ENCODE measurements at places on chromosomes 5 and 9.

DNA sequence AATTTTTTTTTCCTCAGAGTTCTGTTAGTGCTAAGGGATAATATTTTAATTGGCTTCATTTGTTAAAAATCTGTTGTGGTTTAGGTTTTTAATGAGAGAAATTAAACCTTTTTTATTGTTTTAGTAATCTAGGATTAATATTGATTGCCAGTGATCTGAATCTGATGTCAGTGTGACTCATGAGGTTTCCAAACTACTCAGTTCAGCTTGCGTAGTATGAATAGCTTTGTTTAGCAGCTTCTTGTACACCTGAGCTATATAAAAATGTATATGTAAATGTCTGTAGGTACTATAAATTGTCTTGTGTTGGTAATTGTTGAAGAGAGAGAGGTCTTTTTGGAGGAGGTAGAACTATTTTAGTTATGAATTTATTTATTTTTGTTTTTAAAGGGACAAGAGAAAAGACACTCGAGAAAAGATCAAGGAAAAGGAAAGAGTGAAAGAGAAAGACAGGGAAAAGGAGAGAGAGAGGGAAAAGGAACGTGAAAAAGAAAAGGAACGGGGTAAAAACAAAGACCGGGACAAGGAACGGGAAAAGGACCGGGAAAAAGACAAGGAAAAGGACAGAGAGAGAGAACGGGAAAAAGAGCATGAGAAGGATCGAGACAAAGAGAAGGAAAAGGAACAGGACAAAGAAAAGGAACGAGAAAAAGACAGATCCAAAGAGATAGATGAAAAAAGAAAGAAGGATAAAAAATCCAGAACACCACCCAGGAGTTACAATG lies 26.3 kb downstream of the SREK1 start:
- DNase-seq, result no peak

- no peak for DNase-seq
These were observed 2.3 kb downstream of the RALGPS1 start for GRCh38 chr9:126916909-126917308.

GRCh38 chr5:39057734-39058133 lies 16.5 kb downstream of the RICTOR start:
- DNase-seq, result no peak

GRCh38 chr9:79610019-79610631 lies 38.4 kb downstream of the TLE4 start:
- no peak for DNase-seq

- no peak for DNase-seq
These were observed 28.5 kb upstream of the CORO2A start for GRCh38 chr9:98220911-98221310.

- no peak for DNase-seq
These were observed 23.2 kb downstream of the PRDM6 start for GRCh38 chr5:123112196-123112595.

GRCh38 chr9:71562140-71562539 lies 206.2 kb downstream of the CEMIP2 start:
- DNase-seq, result no peak

DNA sequence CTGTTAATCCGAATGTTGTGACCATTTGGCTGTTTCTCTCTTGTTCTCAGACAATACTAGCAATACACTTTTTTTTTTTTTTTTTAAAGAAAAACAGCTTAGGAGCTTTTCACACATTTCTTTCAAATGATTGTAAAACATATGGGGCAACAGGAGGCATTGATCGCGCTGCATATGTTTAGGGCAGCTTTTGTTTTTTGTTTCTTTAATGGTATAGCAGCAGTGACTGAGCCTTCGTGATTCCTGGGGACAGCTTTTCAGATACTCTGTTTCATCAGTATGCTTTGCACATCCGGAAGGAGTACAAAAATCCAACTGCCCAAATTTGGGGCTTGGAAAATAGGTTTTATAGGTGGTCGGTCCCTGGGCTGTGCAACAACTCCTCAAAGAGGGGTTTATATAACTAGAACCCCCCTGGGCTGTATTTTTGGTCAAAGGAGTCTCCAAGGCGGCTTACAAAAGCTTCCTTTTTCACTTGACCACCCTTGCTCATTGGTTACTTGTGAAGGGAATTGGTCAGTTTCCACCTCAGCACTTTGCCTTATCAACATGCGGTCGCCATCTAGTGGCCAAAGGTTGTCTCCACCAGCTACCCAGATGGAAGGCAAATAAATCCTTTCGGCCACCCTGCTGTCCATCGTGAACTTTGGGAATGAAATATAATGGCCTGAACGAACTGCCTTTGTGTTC lies 91.8 kb downstream of the PDE6A start:
- DNase-seq, result peak; percentile 8

DNA sequence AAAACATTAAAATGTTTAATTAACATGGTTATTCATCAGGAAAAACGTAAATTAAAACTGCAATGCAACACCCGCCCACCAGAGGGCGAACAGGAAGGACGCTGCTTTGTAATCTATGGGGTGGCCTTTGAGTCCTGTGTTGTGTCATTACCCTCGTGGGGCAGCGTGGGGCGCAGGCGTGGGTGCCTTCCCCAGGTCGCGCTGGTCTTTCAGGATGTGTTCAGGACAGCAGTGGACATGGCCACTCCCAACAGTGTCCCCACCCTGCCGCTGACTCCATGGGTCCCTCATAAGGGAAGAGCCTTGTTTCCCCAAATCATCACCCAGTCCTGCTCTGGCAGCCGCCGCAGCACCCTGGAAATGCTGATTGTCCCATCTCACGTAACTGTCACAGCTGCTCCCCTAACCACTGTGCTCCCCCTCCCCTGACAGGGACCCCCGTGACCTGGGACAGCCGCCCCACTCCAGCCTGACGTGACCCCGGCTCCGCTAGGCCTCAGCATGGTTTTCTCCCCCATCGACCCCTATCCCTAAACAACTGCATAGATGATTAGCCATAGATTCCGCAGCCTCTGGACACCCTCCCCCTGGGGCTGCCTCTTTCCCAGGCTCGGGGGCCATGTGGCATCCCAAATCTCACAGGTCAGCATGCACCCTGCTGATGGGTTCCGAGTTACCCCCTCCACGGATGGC lies 36.4 kb downstream of the GLT6D1 start:
- DNase-seq, result no peak

DNA sequence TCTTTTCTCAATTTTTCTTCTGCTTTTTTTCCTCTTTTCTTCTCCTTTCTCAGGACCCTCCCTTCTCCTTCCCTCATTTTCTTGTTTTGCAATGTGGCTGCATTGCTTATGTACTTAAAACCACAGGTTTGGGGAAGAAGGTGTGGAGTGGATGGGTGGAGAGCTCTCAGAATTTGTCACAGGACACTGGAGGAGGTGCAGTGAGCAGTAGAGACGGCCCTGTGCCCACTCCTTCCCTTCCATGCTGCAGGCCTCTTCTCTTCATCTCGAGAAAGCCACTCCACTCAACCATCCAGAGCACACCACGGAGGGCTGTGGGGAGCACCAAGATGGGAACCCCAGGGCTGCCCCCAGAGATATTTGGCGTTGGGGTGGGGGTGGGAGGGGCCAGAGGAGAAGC lies 92.3 kb downstream of the FSTL4 start:
- DNase-seq, result no peak

- no peak for DNase-seq
These were observed 195.7 kb downstream of the ZNF608 start for GRCh38 chr5:124550731-124551130.
